ENCODE measurements at places on chromosomes 16 and 17. TPM values are rescaled to one million over a fixed set of nuclear protein-coding genes. Genes with fewer than 3 reads are reported as not detected.

The SMG6 gene
- 24.7 TPM for total RNA-seq

The TRAF7 gene
- 43.6 TPM for total RNA-seq

The MEOX1 gene
- total RNA-seq = not detected

The MYH11 gene
- 0.05 TPM for total RNA-seq

The GRAP gene
- 0.38 TPM for total RNA-seq

The SYNRG gene
- total RNA-seq = 16.5 TPM

The RCVRN gene
- total RNA-seq = not detected

The TMEM88 gene
- 0.66 TPM for total RNA-seq

The TXNDC17 gene
- 410 TPM for total RNA-seq

The EFNB3 gene
- total RNA-seq = 1.4 TPM

The TBC1D3I gene
- total RNA-seq = 0.10 TPM

The TPSAB1 gene
- total RNA-seq = not detected

The AATK gene
- total RNA-seq = 0.64 TPM

The ENGASE gene
- total RNA-seq = 15.9 TPM

The ZFPM1 gene
- 6.6 TPM for total RNA-seq

The MT1H gene
- total RNA-seq = not detected

The CETP gene
- not detected for total RNA-seq

The TNP2 gene
- not detected for total RNA-seq

The TBC1D3C gene
- total RNA-seq = not detected

The WDR90 gene
- total RNA-seq = 24.3 TPM

The MT1A gene
- total RNA-seq = 31.5 TPM

The CAPN15 gene
- 68.7 TPM for total RNA-seq

The HOXB8 gene
- 5.8 TPM for total RNA-seq

The ZNF200 gene
- 9.8 TPM for total RNA-seq

The ATP2A1 gene
- total RNA-seq = 1.9 TPM

The PEMT gene
- total RNA-seq = 61.4 TPM

The SUPT6H gene
- 68.7 TPM for total RNA-seq

The HBA1 gene
- 1.6 TPM for total RNA-seq

The ELMO3 gene
- total RNA-seq = 1.1 TPM

The CCL2 gene
- 8.5 TPM for total RNA-seq

The KRTAP4-11 gene
- total RNA-seq = not detected

The VAT1L gene
- not detected for total RNA-seq

The ERI2 gene
- total RNA-seq = 17.8 TPM

The DHRS7C gene
- not detected for total RNA-seq

The VEZF1 gene
- 46.5 TPM for total RNA-seq

The HIC1 gene
- total RNA-seq = 2.0 TPM

The HOXB4 gene
- total RNA-seq = 0.09 TPM

The CA7 gene
- not detected for total RNA-seq

The LUC7L3 gene
- 104 TPM for total RNA-seq

The PRSS8 gene
- total RNA-seq = 1.4 TPM

The CCL18 gene
- not detected for total RNA-seq

The DERL2 gene
- total RNA-seq = 114 TPM

The PKMYT1 gene
- total RNA-seq = 88.9 TPM

The C16orf89 gene
- total RNA-seq = not detected
